Kidney (tissue), 22 donors: ENCODE measurements at places on chromosomes 2 and 18.

GRCh38 chr2:7986431-7986830, 695.4 kb upstream of the ID2 start:
- DNase-seq: no peak

DNA sequence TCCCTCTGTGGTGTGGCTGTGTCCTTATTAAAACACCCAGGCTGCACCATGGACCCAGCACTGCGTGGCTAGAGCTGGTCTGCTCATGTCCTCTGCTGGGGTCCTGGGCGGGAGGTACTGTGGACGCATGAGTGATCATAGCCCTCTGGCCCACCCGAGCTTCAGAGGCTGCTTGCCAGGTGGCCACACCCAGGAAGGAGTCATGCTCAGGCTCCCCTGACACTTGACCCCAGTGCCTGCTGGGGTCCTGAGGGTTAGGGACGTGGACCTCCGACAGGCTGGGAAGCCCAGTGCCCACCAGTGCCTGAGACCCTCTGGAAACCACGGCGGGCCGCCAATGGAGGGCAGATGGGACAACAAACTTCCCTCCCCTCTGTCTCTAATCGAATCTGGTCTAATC, 66.3 kb upstream of the HS6ST1 start:
- DNase-seq: no peak

DNA sequence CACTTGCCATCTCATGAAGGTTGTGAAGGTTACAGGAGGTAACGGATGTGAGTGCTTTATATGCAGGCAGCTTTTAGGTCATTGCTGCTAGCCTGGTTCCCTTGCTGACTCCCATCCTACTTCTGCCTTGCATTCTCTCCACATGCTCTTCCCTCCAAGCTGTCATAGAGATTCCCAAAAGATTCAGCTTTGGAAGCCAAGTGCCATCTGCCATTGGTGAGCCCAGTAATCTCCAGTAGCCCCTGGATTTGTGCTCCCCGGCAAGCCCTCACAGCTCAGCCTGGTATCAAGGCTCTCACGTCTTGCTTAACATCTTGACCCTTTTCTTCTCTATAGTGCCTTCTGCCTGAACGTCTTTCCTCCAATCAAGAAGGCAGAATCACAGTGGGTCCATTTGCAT, 61.6 kb downstream of the MYT1L start:
- DNase-seq: no peak

GRCh38 chr2:71607151-71607889, 154.0 kb downstream of the DYSF start:
- peak; percentile 13 for DNase-seq

DNA sequence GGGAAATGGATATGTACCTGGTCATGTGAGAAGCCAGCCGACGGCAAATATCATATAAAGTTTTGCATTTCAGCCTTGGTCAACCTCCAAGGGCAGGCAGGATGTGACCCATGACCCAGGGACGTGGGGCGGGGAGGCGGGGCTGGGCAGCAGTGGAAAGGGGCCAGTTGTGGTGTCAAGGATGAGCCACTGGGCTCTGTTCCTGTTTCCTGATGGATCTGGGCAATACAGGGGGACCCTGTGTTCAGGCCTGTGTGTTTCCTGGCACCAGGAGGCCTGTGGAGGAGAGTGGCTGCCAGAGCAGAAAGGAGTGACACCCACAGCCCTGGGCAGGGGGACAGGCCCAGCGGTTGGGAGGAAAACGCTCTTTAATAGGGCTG, 106.9 kb downstream of the GATA6 start:
- DNase-seq: no peak

- DNase-seq: no peak
Measured at GRCh38 chr2:165627470-165627869, 158.0 kb downstream of the CSRNP3 start.

GRCh38 chr2:37868866-37869265, 56.2 kb upstream of the RMDN2 start:
- DNase-seq: no peak

DNA sequence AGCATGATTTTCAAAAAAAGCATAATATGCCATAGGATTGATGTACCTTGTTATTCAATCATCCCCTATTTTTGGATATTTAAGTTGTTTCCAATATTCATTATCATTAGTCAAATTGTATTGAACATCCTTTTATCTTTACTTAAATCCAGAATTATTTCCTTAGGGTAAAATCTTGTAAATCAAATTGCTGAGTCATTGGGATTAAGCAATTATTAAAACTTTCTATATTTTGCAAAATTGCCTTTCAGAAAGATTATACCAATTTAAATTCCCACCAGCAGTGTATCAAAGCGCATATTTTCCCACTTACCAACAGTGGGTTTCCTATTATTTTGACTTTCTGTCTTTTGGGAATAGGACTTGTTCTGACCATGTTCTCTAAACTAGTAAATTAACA, 159.3 kb downstream of the SS18 start:
- no peak for DNase-seq

DNA sequence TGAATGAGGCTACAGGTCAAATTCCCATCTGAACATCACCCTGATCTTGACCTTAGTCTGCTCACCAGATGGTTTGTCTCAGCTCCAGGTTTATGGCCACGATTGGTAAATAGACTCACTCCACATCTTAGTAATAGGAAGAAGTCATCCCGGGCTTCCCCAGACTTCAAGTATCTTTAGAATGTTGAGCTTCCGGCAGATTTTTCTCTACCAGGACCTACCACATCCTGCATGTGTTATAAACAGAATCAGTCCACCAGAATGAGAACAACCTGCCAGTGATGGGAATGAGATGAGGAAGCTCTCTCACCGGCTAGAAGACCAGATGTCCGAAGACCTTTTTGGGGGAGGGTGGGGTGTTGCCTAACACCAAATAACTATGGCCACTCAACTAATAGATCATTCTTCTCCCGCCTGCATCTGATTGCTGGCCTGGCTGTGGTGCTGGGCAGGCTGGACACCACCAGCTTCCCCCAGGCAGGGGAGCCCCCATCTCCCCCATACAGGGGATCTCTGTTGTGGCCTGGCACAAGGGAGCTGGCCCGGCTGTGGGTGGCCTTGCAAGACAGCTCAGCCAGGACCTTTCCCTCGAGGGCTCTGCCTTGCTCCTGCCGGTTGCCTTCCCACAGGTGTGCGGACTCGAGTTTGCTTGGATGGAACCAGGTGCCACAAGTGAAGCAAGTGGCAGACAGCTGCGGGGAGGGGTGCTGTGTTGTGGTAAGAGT, 88.5 kb downstream of the SH3RF3 start:
- DNase-seq: no peak

- DNase-seq: peak; percentile 50
Measured at GRCh38 chr2:96764253-96764637, 3.5 kb downstream of the CNNM4 start.

GRCh38 chr2:219643788-219644398, 16.5 kb downstream of the SLC4A3 start:
- DNase-seq: no peak

- DNase-seq: no peak
Measured at GRCh38 chr2:118539290-118539689, 308.2 kb downstream of the EN1 start.

- no peak for DNase-seq
Measured at GRCh38 chr18:24500766-24501165, 40.3 kb downstream of the HRH4 start.

DNA sequence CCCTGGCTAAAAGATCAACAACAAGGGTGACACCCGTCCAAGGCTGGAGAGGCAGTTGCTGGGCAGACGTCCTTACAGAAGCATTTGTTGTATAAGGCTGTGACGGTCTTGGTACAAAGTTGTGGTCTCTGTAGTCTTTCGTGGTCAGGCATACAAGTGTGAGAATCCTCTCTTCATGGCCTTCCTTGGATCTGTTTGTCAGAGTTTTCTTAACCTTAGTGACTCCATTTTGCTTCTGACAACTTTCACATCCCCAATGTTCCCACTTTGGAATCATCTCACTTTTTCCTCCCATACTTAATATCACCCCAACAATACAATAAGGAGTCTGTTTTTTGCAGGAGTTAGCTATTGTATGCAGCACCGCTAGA, 72.7 kb upstream of the ZCCHC2 start:
- no peak for DNase-seq

- DNase-seq: no peak
Measured at GRCh38 chr2:42882756-42883155, 90.4 kb upstream of the HAAO start.

- no peak for DNase-seq
Measured at GRCh38 chr2:227052879-227053278, 111.1 kb downstream of the COL4A4 start.

- DNase-seq: no peak
Measured at GRCh38 chr2:215772003-215772402, 241.3 kb downstream of the MREG start.

DNA sequence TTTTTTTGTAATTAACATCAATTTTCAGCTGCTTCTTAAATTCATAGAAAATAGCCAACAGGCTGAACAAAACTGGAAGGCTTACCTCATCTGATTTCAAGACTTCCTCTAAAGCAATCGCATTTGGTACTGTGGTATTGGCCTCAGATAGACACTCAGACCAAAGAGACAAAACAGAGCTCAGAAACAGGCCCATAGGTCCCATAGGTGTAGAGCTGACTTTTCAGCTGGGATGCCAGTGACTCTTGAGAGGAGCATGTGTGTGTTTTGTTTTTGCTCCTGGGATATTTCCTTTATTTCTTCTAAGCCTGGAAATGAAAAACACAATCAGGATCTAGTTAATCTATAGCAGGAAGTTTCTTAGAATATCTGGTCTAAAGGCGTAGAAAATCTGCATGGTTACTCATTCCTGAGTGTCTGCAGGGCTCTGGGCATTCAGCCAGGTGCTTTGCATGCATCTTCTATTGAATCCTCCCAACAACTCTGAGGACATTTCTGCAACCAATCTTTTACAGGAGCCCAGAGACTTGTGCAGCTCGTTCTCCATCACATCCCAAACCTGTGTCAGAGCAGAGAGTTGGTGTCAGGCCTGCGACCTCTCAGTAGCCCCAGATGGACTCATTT, 190.8 kb downstream of the RTP5 start:
- DNase-seq: no peak

DNA sequence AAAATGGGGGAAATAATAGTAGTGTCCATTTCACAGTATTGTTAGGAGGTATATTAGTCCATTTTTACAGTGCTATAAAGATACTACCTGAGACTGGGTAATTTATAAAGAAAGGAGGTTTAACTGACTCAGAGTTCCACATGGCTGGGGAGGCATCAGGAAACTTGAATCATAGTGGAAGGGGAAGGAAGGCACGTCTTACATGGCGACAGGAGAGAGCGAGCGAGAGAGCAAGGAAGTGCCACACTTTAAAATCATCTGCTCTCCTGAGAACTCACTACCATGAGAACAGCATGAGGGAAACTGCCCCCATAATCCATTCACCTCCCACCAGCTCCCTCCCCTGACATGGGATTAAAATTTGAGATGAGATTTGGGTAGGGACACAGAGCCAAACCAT, 23.4 kb downstream of the MGAT5 start:
- DNase-seq: no peak

DNA sequence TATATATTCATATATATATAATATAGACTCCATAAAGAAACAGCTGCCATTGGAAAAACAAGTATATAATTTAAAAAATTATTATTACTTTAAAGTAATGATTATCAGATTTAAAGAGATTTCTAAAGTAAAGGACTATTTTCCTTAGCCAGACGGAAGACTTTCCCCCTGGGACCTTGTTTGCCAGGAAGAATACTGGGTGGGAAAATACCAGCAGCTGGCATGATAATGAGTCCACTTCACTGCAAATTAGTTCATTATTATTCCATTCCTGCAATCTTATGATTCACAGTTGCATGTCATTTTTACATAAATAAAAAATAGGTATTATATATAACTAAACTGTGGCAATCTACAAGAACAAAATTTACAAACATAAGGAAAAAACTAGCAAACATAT, 339.8 kb upstream of the CDH7 start:
- no peak for DNase-seq

DNA sequence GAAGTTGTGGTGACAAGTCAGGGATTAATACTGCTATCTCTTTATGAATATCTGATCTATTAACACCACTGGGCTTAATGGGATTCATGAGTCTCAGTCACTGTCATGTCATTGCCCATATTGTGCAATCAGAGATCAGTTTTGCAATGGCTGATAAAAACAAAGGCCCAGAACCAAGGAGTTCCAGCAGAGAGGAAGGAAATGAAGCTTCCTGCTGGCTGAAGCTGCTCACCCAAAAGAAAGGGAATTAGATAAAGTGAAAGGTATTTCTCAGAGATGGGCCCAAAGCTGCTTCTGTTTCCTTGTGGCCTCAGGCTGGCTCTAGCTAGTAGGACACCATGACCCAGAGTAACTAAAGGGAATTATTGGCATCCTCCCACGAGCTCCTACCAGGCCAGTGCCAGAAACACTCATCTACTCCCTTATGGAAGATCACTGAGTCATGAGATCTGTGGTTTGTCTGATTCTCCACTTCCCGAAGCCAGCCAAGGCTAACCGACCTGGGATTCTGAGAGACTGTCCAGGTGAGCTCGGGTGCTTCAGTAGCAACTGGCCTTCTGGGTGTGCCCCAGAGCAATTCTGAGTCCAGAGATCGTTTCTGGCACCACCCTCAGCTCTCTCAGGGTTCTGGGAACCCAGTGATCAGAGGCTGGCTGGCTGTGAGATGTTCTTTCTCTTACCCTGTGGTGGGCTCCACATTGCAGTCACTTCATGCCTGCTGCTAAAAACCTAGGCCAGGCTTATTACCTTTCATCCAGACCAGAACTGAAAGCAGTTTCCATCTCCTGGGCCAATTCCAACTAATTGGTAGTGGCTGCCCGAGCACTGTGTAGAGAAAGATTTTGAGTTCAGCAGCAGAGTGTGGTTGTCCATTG, 129.5 kb upstream of the PELI1 start:
- no peak for DNase-seq

GRCh38 chr2:118122594-118123281, 34.5 kb downstream of the INSIG2 start:
- DNase-seq: no peak

- no peak for DNase-seq
Measured at GRCh38 chr2:9256570-9257043, 50.0 kb downstream of the ASAP2 start.

DNA sequence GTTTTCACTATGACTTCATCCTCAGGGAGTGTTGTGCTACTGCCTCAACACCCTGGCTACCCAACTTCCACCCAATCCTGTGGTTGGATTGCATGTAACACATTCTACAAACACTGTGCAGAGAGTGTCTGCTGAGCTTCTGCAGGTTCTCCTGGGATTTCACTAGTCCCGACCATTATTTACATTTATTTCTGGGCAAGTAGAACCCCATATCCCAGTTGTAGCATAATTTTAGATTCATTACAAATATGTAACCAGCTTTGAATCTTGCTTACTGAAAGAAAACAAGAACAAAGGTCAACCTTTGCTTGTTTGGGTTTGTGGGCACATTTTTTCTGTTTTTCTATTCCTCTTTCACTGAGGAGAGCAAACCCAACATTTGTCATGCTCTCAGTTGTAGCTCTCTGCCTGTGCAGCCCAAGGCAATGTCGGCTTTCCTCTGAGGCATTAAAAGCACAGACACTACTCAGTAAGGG, 2036.1 kb upstream of the LRRTM1 start:
- DNase-seq: no peak
